ENCODE measurements at places on chromosomes 6 and 20.
A peak's percentile ranks its signal among the peaks of the same experiment; 100 is the strongest.

DNA sequence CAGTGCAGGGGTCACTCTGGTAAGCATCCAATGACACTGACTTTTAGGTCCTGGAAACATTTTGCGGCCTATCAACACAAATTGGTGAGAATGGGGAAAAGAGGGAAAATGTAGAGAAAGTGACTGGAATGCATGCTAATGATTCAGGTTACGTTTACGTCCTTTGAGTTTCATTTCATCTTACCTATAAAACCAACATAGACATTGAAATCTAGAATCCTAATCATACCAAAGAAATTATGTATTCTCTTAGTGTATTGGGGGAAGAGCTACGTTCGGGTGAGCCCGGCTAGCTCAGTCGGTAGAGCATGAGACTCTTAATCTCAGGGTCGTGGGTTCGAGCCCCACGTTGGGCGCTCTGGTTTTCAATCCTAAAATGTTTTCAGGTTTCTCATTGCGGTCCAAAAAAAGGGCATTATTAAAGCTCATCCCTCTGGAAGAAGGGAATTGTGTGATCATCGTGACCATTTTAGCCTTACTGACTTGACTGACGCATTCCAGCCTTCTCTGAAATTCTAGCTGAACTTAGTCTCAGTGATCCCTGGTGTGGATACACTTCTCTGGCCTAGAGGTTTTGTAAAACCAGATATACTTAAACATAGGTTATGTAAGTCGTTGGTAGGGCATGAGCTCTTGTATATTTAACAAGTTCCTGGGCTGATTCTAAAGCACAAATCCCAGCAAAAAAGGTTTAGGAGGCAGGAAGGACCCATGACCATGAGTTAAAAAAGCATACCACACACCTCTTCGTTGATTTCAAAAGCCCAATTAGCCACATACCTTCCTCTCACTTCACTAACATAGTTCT lies 18.3 kb downstream of the HMGN4 start:
- no peak for DNase-seq

DNA sequence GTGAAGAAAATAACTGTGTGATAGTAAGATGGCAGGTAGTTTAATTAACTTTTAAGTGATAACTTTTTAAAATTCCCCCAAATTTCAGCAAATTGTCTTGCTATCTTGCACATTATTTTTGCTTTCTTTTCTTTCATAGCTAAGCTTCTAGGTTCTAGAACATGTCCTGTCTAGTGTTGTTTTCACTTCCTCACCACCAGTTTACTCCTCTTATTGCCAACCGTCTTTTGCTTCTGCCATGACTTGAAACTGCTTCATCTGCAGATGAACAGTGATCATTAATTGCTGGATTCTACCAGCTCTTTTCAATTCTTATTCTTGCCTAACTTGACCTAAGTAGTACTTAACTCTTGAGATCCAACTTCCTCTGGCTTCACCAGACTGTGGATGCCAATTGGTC lies 137.8 kb downstream of the CENPW start:
- DNase-seq: no peak

- DNase-seq: no peak
Observed at GRCh38 chr20:10626896-10627295, 46.9 kb downstream of the JAG1 start.

- no peak for DNase-seq
Observed at GRCh38 chr20:50744143-50744792, 12.9 kb downstream of the PARD6B start.

GRCh38 chr6:165245287-165245686 lies 64.1 kb downstream of the C6orf118 start:
- DNase-seq: no peak

- DNase-seq: no peak
Observed at GRCh38 chr6:106377061-106377540, 16.6 kb downstream of the CRYBG1 start.

DNA sequence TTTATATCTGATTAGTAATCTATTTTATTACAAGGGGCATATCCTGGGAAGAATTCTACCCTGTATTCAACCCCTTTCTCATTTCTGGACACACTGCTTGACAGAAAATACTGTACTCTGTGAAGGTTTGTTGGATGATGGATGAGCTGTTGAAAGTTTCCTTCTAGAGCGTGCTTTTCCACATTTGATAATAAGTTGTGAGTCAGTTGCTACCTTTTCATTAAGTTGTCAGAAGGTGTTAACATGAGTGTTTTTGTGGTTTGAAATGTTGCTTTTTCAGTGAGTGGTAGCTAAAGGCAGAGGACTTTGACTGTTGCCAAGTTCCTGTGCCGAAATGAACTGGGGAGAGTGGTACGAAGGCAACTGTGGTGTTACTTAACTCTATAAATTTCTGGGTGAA lies 3.9 kb upstream of the ECI2 start:
- DNase-seq: no peak

- no peak for DNase-seq
Observed at GRCh38 chr6:133179481-133179880, 61.7 kb upstream of the EYA4 start.

DNA sequence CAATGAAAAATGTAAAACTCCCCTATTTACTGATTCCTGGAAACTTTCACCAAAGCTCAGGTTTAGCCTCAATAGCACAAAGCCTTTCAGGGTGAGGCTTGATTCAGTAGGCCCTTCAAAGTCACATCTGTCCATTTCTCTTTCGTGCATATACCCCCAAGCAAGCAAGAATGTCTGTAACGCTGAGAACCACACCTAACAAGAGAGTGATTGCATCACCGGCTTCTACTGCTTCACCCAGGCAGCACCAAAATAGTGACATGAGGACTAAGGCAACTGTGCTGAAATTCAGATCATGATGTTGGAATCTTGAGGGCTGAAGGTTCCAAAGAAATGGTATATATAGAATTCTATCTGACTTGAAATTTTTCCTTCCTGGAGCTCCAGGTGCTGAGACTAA lies 26.1 kb downstream of the CGA start:
- DNase-seq: no peak

GRCh38 chr6:149135809-149136208 lies 181.7 kb upstream of the TAB2 start:
- no peak for DNase-seq

GRCh38 chr20:47857569-47858464 lies 72.5 kb upstream of the SULF2 start:
- DNase-seq: no peak

GRCh38 chr6:106510090-106510970 lies 119.0 kb downstream of the RTN4IP1 start:
- DNase-seq: peak; percentile 77

DNA sequence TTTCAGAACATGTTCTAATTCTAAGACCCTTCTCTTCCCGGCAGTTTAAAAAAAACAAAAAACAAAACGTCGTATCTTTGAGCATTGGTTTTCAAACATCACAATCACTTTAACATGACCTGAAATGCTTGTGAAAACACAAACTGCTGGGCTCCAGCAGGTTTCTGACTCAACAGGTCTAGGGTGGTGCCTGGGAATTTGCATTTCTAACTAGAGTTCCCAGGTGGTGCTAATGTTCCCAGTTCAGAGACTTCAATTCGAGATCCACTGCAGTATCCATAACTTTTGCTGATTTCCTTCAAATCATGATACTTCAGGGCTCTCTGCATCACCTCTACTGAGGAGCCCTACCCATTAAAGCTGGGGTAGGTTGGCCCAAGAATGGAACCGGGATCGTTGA lies 850 bp upstream of the SMPDL3A start:
- DNase-seq: no peak

- DNase-seq: no peak
Observed at GRCh38 chr6:74534465-74535211, 671.2 kb downstream of the COL12A1 start.

GRCh38 chr20:47487175-47487917 lies 14.3 kb upstream of the NCOA3 start:
- peak; percentile 84 for DNase-seq

GRCh38 chr6:45371924-45372573 lies 5.7 kb downstream of the SUPT3H start:
- DNase-seq: no peak

GRCh38 chr20:49384437-49385434 lies 97.7 kb downstream of the KCNB1 start:
- peak; percentile 77 for DNase-seq

- no peak for DNase-seq
Observed at GRCh38 chr6:53321701-53322100, 27.0 kb downstream of the ELOVL5 start.

DNA sequence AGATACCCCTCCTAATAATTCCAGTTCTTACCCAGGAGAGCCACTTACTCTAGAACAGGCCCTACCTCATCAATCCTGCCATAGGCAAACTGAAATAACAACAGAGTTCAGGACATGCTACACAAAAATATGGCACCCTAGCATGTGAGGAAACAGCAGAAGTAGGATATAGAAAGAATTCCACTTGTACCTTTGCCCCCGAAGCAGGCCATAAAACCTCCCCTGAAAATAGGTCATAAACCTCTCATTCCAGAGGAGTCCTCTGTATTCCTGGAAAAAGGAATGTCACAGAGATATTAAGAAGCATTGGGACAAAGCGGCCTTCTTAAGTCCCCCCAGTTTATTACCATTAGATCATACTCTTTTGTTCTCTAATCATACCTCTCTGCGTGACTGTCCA lies 504.3 kb upstream of the MARCKS start:
- DNase-seq: no peak

- no peak for DNase-seq
Observed at GRCh38 chr20:62301111-62301668, 1.6 kb upstream of the ADRM1 start.

- peak; percentile 95 for DNase-seq
Observed at GRCh38 chr6:137722749-137723272, 144.2 kb upstream of the TNFAIP3 start.

DNA sequence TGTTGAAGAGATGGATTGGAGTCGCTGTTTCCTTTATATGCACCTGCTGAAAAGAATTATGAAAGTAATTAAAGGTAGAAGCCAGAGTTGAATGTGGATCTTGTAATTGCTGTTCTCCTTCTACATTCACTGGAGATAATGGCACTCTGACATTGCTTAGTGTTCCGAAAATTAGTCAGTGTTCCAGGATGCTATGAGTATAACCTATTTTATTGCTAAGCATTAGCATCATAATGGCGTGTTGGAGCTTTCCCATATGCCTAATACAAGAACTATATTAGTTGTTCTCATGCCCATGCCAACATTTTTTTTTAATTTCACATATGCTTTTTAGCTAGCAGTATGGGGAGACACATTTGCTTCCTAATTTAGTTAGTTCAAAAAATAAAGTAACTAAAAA lies 236.4 kb downstream of the ARHGAP18 start:
- DNase-seq: no peak

DNA sequence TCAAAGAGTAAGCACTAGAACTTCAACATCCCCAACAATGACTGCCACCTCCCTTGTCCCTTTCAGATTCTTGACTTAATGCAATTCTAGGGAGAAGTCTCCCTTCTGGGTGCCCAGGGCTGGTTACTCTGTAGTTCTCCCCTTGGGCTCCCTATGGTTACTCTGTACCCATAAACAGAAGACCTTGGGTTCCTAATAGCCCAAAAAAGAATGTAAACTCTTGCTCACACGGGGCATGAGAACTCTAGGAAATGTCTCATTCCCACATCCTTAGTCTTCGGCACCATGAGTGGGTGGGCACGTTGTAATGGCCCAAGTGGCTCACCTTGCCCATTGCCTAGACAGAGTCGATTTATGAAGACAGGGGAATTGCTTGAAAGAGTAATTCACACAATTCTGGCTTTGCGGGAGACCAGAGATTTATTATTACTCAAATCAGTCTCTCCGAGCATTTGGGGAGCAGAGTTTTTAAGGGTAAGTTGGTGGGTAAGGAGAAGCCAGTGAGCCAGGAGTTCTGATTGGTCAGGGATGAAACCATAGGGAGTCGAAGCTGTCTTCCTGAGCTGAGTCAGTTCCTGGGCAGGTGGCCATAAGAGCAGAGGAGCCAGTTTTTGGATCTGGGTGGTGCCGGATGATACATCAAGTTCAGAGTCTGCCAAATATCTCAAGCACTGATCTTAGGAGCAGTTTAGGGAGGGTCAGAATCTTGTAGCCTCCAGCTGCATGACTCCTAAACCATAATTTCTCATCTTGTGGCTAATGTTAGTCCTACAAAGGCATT lies 61.2 kb upstream of the SIRPG start:
- no peak for DNase-seq

DNA sequence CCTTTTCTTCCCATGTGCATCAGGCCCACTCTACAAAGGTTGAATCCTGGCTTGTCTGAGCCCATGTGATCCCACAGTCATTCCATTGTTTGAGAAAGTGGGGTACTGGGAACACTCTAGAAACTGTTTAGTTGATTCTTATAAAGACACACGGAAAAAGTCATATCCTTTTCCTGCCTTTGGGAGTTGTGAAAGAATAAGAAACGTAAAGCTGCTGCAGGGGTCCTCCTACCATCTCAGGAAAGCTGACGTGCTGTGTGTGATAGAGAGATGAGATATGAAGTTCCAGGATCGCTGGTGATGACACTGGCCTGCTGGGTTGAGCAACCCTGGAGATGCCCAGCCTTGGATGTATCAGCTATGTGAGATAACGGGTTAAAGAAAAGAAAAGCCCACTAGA lies 21.3 kb upstream of the HLA-DRB5 start:
- no peak for DNase-seq

GRCh38 chr6:122407712-122408111 lies 8.3 kb downstream of the HSF2 start:
- DNase-seq: no peak

- no peak for DNase-seq
Observed at GRCh38 chr20:44137266-44137801, 49.7 kb downstream of the JPH2 start.

DNA sequence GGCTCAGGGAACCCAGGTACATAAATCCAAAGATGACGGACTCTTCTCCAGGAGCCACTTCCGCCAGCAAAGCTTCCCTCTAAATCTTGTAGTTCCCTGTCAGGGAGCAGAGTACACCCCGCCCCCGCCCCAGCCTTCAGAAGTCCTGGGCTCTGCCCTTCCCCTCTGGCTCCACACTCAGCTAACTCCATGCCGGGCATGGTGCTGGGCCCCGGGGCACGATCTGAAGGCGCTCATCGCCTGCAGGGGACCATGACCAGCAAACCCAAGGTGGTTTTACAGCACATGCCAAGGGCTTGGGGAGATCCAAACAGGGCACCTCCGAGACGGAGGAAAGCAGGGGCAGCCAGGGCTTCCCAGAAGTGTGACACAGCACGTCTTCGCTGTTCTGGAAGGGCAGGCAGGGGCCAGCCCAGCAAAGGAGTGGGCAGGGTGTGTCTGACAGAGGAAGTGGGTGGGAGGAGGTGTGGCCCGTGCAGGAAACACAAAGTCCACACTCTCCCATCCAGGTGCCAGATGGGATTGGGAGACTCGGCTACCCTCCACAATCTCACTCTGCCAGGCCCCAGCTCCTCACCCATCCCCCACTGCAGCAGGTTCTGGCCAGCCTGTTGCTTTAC lies 41.6 kb upstream of the SLC22A2 start:
- DNase-seq: no peak

GRCh38 chr6:81534934-81535465 lies 217.5 kb downstream of the TENT5A start:
- no peak for DNase-seq

GRCh38 chr6:393391-394221 lies 2.1 kb downstream of the IRF4 start:
- DNase-seq: no peak

DNA sequence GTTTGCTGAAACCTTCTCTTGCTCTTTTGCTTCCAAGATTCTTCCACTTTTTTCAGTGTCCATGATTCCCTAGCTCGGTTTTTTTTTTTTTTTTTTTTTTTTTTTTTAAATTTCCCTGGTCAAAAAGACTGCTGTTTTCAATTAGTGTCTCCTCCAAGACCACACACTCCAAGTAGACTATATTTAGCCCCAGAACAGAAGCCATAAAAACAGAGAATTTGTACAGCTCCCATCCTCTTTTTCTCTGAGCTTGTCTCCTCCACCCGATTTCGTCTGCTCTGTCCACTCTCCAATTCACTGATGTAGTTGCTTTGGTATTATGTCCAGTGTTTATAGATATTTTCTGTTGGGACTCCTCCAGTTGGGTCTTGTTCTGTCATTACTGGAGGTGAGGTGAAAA lies 37.6 kb downstream of the RSPH3 start:
- no peak for DNase-seq

All from common myeloid progenitor, CD34-positive (primary cell).